Astrocyte of the cerebellum (primary cell): ENCODE measurements at places on chromosomes 4 and X.

- no peak for DNase-seq
Measured at GRCh38 chr4:44661940-44662622, 10.7 kb upstream of the YIPF7 start.

GRCh38 chr4:119638359-119638758 lies 9.8 kb upstream of the PDE5A start:
- DNase-seq, result no peak

DNA sequence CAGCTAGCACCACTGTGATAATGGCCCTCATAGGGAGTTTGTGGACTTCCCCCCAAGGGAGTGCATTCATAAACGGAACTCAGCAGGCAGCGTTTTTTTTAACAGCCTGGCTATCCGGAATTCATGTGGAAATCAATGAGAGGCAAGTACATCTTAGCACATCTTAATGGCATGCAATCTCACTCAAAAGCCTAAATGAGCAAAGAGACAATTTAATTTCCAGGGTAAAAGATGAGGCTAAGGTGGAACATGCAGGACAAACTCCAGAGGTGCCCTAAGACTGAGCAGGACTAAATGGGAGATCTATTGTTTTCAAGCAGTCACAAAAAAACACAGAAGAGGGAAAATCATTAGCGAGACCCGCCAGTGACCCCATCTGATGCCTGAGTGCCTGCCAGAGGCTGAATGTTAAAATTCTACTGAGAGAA lies 243.5 kb upstream of the KCNIP4 start:
- DNase-seq, result no peak

DNA sequence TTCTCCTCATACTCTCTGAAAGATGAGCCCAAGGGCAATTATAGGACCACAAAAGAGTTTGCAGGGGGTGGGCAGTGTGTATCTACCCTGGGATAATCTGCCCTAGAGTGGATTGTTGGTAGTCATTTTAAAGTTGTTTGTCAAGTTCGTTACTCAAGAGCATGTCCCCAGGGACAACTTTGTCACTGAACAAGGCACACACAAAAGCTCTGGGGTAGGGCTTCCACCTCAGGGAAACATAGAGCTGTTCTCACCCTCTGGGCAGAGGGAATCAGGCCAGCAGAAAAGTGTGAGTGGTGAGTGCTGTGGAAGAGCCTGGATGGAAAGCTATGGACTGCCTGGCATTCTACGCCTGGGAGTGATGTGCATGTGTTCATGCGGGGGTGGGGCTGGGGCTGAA lies 23.3 kb upstream of the LEF1 start:
- no peak for DNase-seq

GRCh38 chr4:127416115-127416514 lies 216.6 kb upstream of the INTU start:
- DNase-seq, result no peak

DNA sequence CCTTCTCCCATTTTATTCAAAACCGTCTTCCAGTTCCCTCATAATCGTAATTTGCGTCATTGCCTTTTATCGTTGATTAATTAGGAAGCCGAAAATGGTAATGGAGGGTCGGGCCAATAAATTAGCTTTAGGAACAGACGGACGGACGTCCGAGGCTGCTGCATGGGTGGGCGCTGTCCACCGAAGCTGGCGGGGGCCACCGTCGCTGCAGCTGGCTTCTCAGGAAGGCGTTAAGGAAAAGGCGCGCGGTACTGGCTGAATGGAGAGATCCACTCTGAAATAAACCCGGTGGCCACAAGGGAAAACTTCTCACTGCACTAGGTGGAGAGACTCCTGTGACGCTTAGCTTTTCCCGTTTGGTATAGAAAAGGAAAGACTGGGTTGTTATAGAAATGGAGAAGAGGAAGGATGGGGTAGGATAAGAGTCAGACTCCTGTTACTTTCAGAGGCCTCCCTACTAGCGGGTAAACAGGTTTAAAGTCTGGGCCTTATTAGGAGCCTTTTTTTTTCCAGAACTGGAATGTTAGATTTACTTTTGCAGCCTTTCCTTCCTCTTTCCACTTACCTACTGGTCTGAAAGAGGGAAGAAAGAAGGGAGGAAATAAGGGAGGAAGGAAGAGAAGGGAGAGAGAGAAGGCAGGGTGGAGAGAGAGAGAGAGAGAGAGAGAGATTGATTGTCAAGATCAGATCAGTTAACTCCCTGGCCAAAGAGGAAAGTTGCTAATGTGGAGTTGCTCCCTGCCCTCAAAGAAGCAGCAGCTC lies 11.3 kb upstream of the PRDM8 start:
- no peak for DNase-seq

GRCh38 chrX:413322-414201 lies 26.9 kb upstream of the PPP2R3B start:
- no peak for DNase-seq

DNA sequence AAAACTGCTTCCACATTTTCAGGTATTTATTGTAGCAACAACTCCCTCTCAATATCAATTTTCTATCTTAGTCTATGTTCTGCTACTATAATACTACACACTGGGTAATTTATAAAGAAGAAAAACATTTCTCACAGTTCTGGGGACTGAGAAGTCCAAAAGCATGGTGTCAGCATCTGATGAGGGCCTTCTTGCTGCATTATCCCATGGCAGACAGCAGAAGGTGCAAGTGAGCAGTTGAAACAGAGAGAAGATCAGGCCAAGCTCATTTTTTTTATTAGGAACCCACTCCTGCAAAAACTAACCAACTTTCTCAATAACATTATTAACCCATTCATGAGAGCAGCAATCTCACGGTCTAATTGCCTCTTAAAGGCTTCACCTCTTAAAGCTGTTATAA lies 376.0 kb downstream of the RAB28 start:
- DNase-seq, result no peak

GRCh38 chr4:139005774-139006173 lies 9.8 kb upstream of the NOCT start:
- DNase-seq, result no peak

GRCh38 chr4:25098964-25099891 lies 61.0 kb downstream of the SEPSECS start:
- no peak for DNase-seq

- DNase-seq, result no peak
Measured at GRCh38 chr4:155780775-155781174, 22.0 kb downstream of the GUCY1B1 start.

DNA sequence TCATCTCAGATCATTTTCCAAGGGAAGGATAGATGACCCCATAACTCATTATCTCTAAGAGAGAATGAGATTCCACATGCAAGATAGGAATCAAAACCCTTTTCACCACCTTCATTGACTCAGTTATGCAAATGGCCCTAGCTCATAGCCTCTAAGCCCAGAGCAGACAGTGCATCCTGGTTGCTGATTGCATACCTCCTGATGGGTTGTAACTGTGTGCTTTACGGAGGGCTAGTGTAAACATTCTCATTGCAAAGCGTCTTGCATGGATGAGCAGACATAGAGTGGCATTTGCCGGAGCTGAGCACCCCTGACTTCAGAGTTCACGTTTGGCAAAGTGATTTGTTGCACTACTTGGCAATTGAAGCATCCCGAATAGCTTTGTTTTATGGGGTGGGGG lies 151.0 kb downstream of the VCX3A start:
- no peak for DNase-seq

DNA sequence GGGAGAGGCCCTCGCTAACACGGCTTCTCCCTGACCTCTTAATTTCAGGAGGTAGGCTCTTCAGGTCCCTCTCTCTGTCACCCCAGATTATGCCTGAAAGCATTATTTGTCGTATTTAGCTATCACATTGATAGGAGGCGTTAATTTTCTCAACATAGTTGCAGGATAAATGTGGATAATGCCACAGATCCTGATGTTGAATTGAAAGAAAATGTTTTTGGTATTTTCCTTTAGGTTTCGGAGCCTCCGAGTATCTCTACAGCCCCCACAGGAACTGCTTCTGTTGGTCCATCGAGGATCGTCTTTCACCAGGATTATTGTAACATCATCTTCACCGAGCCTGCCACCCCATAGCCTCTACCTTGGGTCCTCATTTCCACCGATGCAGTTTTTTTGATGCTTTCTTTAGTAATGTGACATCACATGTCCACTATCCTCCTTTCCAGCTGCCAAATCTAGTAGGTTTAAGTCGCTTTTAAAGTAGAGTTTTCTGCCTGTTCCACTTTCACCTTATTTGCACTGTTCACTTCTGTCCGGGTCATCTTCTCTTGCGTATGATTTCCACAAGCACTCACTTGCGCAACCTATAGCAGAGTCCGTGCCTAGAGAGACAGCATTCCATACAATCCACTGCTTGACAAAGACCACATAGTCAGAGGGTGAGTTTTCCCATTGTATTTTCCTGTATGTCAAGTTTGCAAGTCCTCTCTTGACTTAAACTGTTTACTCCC lies 665 bp downstream of the TIGD2 start:
- peak; percentile 38 for DNase-seq

GRCh38 chr4:78242071-78242470 lies 184.9 kb downstream of the FRAS1 start:
- DNase-seq, result no peak

DNA sequence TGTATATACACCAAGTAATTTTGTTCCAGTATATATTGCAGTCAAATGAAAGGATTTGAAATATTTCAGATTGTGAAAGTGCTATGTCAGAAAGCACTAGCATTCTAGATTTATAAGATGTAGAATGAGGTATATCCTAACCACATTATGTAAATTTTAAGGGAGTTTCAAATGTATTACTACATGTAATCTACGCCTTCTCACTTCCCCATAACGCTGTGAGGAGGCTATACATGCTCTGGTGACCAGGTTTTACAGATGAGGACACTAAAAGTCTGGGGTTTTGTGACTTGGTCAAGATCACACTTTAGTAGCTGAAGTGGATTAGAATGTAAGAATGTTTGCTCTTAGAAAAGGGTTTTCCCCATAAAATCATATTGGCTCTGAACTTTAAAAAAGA lies 8.1 kb downstream of the ENPEP start:
- no peak for DNase-seq

- DNase-seq, result peak; percentile 80
Measured at GRCh38 chr4:113636877-113637276, 124.7 kb downstream of the CAMK2D start.

DNA sequence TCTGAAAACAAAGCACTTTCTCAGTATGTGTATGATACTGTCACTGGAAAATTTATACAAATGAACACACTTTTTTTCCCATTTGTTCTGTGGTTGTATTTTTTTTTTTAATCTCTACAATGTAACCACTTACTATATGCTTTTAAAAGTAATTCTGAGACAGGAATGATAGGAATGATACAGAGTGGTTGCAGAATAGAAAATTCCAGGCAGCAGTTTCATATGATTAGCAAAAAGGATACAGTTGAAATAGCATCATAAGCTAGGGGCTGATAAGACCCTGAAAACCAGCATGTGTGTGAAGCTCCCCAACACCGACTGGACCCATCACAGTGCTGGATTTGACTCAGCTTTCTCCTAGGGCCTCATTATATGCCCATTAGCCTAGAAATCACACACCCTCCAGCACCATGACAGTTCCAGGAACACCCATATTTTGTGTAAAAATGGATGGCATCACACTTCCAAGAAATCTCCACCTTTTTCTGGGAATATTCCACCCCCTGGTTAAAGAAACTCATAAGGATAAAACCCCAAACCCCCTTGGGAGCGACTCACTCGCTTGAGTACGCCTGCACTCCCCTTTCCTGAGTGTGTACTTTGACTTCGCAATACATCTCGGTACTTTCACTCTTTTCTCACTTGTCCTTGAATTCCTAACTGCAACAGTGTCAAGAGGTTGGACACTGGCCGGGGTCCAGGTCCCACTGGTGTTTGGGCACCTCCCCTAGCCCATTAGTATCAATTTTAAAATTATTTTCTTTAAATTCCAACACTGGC lies 77.4 kb upstream of the AGA start:
- no peak for DNase-seq

DNA sequence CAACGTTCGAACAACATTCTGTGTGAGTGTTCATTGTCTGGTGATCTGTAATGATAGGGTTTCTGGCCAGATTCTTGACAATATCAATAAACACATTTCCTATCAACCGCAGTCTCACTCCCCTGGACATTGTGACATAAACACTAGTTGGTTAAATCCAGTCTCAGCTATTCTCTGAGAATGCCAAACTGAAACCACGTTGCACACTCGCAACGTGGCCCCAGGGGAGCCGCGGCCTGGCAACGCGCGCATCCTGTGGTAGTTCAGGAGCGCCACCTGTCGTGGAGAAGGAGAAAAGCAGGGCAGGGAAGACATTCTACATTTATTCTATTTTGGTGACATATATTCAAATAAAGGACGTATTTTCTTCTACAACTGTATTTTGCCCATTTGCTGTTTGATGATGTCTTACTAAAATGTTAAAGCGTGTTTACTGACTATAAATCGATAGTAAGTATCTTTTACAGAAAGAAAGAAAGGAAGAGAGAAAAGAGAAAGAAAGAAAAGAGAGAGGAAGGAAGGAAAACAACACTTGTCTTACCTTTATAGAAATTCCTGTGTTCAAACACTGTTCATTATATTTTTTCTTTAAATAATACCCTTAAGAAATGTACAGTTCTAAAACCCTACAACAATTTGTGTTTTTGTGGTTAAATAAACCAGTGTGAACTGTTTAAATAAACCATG lies 738.3 kb upstream of the FRG1 start:
- DNase-seq, result peak; percentile 43

GRCh38 chrX:20414762-20415445 lies 148.2 kb upstream of the RPS6KA3 start:
- DNase-seq, result no peak

GRCh38 chrX:42755815-42756214 lies 22.1 kb downstream of the PPP1R2C start:
- no peak for DNase-seq

DNA sequence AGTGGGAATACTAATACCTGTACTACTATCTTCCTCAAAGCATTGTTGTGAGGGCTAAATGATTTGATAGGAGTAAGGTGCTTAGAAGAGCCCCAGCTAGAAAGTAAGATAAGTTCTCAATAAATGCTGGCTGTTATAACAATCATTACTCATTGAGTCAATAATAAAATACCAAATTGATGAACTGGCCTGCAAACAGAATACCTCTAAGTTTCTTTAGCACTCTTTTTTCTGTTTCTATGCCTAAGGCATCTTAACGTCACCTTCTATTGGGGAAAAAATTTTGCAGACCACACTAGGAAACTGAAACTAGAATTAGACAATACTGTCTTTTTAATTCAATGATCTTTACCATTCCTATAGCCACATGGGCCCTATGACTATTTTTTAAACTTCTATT lies 1.2 kb downstream of the CLTRN start:
- DNase-seq, result no peak

- DNase-seq, result no peak
Measured at GRCh38 chrX:45719751-45720501, 519.2 kb upstream of the DIPK2B start.

DNA sequence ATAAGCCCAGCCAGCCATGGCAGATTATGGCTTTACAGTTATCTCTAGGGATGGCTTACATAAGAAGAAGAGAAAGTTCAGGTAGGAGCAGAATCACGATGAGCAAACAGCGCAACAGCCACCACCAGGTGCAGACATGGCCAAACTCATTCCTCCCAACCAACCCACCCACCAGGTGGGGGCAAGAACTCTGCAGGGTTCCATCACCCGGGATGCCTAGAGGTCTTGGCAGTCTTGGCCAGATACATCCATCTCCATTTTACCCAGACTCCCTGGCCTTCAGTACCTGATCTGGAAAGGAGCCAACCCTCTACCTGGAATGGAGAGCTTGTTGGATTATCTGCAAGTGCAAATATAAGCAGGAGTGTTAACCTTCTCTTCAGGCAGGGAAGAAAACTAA lies 7.5 kb downstream of the TSC22D3 start:
- no peak for DNase-seq
